ENCODE measurements at places on chromosomes 4 and X.

DNA sequence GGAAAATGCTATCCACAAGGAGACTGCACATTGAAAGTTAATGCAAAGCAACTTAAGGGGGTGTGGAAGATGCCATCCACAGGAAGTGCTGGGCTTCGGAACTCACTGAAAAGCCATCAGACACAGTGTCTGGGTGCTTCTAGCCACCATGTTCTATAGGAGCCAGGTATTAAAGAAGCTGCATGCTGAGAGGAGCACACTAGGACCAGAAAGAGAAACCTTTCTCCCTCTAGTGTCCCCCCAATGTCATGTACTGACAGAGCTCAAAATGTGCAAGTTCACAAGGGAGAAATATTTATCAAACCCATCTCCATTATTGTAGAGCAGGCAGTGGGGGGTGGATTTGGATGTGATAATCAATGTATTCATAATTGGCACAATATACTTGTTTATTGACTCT, 510.9 kb downstream of the GRID2 start:
- DNase-seq: no peak

GRCh38 chrX:53239474-53239873, 14.5 kb upstream of the KDM5C start:
- DNase-seq: no peak

GRCh38 chrX:12936947-12937346, 30.5 kb downstream of the TLR8 start:
- no peak for DNase-seq

- no peak for DNase-seq
Observed at GRCh38 chr4:20318001-20318908, 66.5 kb downstream of the SLIT2 start.

GRCh38 chrX:116757491-116757890, 294.7 kb upstream of the CT83 start:
- no peak for DNase-seq

GRCh38 chr4:56445699-56446098, 9.6 kb downstream of the PAICS start:
- no peak for DNase-seq

- DNase-seq: no peak
Observed at GRCh38 chr4:145102619-145103018, 4.5 kb downstream of the ABCE1 start.

GRCh38 chrX:97332963-97333362, 449.3 kb downstream of the RPA4 start:
- no peak for DNase-seq

DNA sequence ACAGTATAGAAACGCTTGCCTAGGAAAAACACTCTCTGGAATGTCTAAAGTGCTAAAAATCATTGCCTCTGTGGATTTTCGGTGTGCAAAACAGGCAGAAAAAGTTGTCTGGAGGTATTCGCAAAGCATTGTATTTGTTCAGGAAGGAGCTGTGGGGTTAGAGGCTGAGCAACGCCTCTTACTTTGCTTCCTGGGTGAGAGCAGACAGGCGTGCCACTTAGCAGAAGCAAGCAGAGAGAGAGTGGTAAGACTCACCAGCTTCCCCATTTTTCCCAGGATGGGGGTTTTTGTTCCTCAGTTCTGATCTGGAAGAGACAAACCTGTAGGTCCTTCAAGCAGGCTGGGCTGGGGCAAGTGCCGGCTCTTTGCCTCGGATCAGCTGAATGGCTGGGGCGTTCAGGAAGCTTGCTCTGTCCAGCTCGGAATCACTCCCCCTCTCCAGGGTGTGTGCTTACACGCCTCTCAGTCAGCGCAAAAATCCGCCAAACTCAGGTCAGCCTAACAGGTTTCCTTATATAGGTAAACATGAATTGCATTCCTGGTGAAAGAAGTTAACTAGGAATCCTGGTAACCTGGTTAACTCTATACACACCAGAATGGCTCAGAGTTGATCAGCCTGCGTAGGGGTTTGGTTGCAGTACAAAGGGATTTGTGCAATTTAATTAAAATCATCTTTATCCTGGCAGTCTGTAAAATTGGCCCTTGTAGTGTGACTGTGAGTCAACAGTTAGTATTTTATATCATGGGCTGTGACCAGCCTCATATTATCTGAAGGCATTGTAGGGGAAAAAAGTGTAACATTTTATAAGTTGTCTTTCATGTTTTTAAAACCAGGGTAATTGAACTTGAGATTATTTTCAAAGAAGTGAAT, 213.1 kb upstream of the MID1 start:
- no peak for DNase-seq

DNA sequence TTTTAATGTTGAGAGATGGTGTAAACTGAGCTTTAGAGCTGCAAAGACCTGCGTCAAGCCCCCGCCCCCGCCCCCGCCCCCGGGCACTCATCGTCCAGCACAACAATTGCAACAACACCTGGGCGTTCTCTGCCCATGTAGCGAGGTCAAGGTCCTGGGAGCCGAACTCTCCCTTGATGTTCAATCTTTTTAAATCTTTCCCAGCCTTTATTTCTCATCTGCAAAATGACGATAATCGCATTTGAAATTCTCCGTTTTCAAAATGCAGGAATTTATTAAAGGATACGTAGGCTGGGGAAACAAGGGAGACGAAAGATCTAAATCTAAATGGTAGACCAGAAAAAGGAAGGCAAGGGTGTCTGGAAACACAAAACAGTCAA, 648 bp upstream of the MSMO1 start:
- peak; percentile 46 for DNase-seq

DNA sequence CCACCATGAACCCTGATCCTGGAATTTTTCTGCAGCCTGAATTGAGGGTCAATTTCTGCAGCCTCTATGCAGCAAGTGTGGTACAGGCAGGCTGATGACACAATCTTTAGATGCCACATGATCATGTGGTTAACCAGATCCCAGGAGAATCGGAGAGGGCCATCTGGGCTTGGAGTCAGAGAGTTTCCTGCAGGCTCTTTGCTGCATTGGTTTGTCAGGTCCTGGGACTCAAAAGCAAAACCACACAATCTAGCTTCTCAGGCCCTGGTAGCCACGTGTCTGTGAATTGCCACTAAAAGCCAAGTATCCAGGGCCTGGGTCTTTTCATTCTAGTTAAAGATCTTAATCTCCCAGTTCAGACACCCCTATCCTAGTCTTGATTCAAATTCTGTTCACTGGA, 464.5 kb downstream of the BCOR start:
- no peak for DNase-seq

DNA sequence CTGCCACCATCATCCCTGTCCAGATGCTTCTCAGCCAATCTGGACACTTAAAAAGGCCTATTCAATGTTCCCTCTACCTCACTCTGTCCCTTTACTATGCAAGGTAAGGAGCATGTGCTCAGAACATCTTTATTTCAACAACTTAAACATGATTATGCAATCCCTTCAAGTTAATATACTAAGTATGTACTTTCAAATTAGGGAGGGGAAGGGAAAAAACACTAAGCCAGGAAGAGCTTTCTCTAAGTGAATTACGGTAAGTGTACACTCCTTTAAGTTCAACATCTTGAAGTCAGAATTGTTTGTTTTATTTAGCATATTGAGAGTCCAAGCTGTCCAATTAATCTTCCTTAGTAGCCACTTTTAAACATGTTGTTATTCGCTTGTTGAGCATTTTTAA, 14.1 kb downstream of the SLC10A7 start:
- DNase-seq: no peak

GRCh38 chr4:153439831-153440230, 26.3 kb upstream of the TMEM131L start:
- no peak for DNase-seq

GRCh38 chr4:122671919-122672490, 51.1 kb upstream of the IL21 start:
- DNase-seq: no peak

DNA sequence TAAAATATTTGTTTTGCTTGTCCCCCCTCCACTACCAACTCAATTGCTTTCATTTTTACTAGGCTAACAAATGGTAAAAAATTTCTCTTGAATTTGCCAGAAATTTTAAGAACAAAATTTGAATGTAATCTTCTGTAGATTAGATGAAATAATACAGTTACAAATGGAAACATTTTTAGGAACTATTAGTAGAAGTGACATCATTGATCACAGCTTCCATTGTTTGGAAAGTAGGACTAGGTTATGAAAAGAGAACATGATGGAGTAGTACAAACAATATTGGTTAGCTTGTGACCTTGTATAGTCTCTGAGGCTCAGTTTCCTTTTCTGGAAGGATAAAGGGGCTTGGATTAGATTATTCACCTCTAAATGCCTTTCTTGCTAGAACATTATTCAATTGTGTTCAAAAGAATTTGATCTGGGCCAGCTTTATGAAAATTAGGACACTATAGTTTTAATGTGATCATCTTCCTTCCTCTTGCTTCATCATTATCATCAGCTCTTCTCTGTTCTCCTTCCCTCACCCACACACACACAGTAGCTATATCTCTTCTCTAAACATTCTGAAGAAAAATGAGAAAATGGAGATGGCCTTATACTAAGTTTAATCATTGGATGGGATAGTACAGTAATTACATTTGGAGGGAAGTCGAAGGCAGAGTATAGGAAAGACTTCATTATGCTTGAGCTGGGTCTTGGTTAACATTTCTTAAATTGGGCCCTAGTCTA, 9.9 kb downstream of the MTMR1 start:
- no peak for DNase-seq

DNA sequence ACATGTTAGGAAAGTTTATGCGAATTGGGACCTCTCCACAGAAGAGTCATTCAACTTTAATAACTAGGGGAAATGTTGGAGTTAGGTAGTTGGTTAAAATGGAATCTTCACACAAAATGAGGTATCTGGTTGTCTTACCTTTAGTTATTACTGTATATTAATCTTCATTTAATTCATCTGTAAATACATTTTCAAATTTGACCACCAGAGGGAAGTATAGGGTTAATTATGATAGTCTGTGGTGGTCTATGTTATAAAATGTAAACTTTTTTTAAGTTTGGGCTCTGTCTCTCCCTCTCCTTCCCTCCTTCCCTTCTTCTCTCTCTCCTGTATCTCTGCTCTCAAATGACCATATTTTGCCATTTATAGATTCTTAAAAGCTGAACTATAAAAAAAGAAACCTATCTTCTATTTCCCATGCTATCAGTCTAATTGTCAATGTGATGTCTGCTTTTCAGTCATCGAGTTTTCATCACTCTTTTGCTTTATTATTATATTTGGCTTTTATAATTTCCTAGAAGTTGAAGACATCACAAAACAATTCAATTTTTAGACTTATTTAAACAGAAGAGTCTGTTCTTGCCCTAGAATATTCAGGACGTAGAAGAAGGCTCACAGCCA, 49.8 kb downstream of the TMEM144 start:
- no peak for DNase-seq

- no peak for DNase-seq
Observed at GRCh38 chr4:144799486-144799885, 153.5 kb downstream of the HHIP start.

- DNase-seq: no peak
Observed at GRCh38 chr4:6609415-6610079, 30.9 kb upstream of the MRFAP1 start.

- peak; percentile 83 for DNase-seq
Observed at GRCh38 chr4:179867300-179867878, 2375.8 kb upstream of the TENM3 start.

GRCh38 chr4:139275281-139275735, 4.7 kb downstream of the MGARP start:
- DNase-seq: no peak

GRCh38 chrX:149208307-149208706, 296.8 kb downstream of the IDS start:
- DNase-seq: no peak

DNA sequence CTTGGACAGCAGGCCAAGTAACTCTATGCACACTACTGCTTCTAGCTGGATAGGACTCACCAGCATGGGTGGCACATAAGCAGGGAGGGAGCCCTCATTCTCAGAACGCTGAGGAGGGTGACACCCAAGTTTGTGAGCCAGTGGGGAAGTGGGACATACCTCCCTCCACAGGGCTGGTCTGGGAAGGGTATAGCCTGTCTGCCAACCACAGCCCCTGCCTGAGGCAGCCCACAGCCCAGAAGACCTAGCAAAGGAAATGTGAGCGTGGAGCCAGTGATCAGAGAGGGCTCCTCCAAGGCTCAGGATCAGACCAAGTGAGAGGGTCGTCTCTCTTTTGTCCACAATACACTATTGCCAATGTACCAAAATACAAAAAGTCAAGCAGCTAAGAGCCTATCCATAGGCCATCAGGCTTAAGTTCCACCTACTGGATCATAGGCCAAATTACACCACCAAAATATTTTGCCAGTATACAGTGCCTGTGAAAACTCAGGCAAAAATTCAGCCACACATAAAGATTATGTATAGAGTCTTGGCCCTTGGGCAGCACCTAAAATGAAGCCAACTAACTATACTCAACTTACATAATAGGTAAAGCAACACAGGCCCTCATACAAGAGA, 1203.1 kb downstream of the PCDH18 start:
- no peak for DNase-seq

GRCh38 chrX:41478381-41478911, 31.3 kb downstream of the NYX start:
- DNase-seq: no peak

DNA sequence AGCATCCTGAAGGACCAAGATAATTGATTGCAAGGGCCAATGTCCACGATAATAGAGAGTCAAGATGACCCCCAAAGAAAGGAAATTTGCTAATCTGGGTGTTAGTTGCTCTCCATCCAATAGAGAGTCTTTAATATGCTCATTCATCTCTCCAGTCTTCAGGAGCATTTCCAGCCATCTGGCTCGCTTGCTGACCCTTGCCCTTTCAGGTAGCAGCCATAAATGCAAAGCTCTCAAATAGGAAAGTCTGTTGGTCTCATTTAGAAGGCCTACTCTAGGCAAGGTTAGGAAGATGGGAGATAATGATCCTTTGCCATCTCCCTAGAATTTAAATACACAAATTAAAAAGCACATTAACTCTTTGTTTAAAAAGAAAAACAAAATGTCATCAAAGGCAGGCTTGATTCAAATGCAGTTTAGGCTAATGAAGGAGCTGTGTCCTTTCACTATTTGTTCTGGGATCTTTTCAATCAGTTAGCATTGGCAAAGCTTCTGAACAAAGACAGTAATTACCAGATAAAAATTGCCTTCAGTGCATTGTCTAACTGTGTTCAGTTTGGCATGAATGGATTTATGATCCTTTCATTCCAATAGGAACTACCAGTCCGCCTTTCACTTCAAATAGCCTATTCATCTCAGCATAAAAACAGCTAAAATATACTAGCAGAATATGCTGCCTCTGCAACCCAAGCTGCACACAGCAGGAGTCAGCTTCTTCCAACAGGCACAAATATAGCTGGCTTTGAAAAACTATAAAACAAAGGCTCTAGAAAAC, 49.6 kb upstream of the ATXN3L start:
- no peak for DNase-seq

DNA sequence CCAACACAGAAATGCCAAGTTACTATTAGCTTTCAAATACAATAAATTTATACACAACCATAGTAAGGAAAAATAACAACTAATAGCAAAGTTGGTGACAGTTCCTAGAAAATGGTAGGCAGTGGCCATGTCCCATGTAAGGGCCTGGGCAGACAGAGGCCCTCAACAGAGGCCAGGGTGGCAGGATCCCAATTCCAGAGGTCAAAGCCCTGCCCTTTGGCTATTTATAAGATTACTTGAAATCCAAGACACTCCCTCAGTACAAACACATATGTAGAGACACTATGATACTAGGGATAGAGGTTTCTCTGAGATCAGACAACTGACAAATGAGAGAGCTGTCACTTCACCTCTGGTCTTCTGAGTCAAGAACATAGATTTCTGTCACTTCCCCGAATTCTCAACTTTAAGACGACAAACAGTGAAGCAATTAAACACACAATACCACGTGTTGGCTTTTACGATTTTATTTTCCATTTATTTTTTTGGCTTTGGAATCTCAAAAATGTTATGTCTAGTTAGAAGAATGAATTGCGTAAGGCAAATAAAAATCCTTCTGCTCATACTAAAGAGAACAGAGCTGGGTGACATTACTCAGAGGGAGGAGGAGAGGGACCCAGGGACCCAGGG, 16.3 kb upstream of the MAOB start:
- no peak for DNase-seq

Measured in adrenal gland (tissue), 19 donors.